ENCODE measurements at places on chromosomes 12 and 14.
A peak's percentile ranks its signal among the peaks of the same experiment; 100 is the strongest.

DNA sequence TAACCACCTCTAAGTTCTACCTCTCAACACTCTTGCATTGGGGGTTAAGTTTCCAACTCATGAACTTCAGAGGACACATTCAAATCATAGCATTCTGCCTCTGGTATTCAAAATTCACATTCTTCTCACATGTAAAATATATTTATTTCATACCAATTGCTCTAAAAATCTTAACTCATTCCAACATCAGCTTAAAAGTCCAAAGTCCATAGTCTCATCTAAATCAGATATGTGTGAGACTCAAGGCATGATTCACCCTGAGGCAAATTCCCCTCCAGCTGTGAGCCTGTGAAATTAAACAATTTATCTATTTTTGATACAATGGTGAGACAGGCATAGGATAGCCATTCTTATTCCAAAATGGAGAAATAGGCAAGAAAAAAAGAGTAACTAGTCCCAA, 214.0 kb downstream of the RGS6 start:
- no peak for DNase-seq

- no peak for DNase-seq
These were observed 106.1 kb downstream of the PDE3A start for GRCh38 chr12:20474443-20474842.

DNA sequence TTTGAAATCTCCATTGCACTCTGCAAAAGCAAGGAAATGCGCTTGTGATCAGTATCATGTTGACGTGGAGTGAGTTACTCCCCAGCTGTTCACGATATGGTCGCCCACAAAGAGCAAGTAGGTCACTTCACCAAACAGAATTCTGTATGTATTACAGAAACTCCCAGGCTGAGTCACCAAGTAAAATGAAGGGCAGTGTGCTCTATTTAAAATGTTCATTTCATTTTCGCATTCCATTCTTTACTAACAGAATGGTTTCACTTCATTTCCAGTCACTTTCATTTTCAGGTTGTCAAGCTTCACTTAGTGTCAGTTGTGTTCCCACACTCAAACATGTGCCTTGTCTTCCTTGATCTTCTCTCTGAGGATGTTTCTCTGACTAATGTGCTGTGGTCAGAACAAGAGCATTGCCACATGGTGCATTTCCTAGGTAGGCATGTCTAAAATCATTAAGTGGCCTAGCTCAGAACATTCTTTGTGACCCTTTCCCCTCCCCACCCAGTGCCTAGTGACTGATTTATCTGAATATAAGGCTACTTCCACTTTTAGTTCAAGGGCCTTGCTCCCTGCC, 391.2 kb downstream of the RAD51B start:
- peak; percentile 33 for DNase-seq

GRCh38 chr12:43676183-43676813, 82.3 kb downstream of the PUS7L start:
- DNase-seq, result peak; percentile 1

DNA sequence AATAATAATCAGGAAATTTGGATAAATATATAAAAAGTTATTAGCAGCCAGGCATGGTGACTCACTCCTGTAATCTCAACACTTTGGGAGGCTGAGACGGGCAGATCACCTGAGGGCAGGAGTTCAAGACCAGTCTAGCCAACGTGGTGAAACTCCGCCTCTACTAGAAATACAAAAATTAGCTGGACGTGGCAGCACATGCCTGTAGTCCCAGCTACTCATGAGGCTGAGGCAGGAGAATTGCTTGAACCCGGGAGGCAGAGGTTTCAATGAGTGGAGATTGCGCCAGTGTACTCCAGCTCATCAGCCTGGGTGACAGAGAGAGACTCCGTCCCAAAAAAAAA, 64.5 kb downstream of the SYT1 start:
- no peak for DNase-seq

Measured in stimulated activated CD4-positive, alpha-beta T cell treated with anti-CD3 and anti-CD28 coated beads, Interleukin-12 subunit alpha, Interleukin-12 subunit beta, amount 100 ng/mL, for 48 hours (primary cell).